GM23338 (cell line): ENCODE measurements at places on chromosomes 5 and 9. TPM values are rescaled to one million over a fixed set of nuclear protein-coding genes. Genes with fewer than 3 reads are reported as not detected.

DNA sequence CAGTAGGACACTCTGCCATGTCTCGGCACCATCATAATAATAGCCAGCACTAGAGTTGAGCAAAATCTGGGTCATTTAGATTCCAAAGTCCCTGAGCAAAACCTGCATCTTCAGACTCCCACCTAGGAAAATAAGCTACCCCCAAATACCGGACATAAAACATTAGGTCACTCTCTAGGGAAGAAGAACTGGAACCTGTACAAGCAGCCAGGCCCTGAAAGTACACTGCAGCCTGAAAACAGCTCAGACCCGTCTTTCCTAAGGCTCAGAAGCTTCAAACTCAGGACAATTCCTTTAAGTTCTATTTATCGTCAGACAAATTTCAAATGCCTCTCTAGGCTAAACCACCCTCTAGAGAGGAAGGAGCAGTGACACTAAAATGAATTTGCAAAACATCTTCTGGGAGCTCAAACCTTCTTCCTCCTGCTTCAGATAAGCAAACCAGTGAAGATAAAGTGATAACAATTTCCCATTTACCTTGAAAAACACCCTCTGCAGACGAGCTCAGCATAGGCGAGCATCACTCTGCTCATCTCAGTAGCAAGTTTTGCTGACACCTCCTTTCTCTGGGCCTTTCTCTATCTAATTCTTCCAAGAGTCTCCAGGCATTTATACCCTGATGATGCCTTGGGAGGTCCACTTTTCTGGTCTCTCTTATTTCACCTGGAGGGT is 34.0 kb downstream of the ADAM19 start:
- DNase-seq = no peak

GRCh38 chr5:56482363-56482762 is 249.2 kb upstream of the ANKRD55 start:
- no peak for DNase-seq

GRCh38 chr9:130856474-130856873 is 21.4 kb downstream of the ABL1 start:
- DNase-seq = no peak

- no peak for DNase-seq
Measured at GRCh38 chr5:72379936-72380335, 59.8 kb downstream of the PTCD2 start.

- DNase-seq = no peak
Measured at GRCh38 chr5:174608631-174609097, 115.7 kb upstream of the MSX2 start.

DNA sequence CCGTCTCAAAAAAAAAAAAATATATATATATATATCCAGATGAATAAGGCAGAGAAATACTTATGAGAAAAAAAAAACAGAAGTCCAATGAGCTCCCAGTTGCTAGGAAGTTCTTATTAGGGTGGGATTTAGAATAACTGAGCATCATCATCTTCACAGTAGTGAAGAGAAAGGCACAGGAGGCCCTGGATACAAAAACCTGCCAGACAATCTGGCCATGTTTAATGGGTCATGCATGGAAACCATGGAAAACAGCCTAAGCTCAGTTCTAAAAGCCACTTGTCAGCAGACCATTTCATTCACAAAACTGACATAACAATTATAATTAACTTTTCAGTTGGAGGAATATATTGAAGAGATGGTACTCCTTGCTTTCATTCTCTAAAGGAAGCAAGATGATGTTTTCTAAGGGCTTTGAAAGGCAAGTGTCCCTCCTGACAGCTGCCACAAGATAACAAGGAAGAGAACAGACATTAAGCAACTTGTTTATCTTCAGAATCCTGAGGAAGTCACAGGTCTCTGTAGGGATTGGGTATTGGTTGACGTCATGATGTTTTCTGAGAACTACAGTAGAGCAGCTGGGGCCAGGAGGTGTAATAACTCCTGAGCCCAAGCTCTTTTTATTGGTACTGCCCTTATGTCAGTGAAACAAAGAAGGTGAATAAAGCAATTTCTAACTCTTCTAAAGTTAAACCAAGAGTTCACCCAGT is 463.1 kb downstream of the DMAC1 start:
- DNase-seq = no peak

DNA sequence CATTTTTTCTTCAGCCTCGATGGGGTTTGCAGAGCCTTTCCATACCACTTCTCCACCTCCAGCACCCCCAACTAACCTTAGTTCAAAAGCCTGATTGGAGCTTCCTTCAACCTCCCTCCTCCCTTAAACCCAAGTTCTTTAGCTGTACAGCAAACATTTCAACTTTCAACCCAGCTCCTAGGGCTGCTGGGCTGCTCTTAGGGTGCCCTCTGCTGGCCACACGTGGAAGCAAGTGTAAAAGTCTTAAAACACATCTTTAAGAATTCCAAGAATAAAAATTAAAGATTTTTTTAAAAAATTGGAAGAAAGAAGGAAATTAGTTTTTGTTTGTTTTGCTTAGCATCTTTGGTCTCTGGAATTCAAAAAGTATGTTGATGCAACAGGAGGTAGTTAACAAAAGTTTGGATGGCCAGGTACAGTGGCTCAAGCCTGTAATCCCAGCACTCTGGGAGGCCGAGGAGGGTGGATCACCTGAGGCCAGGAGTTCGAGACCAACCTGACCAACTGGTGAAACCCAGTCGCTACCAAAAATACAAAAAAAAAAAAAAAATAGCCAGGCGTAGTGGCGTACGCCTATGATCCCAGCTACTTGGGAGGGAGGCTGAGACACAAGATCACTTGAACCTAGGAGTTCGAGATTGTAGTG is 15.5 kb upstream of the HSD17B3 start:
- DNase-seq = peak; percentile 75

- no peak for DNase-seq
Measured at GRCh38 chr9:3043369-3043768, 199.5 kb upstream of the PUM3 start.

- DNase-seq = no peak
Measured at GRCh38 chr5:9344751-9345240, 201.1 kb downstream of the SEMA5A start.

- DNase-seq = no peak
Measured at GRCh38 chr9:90842996-90843395, 41.4 kb downstream of the SYK start.

DNA sequence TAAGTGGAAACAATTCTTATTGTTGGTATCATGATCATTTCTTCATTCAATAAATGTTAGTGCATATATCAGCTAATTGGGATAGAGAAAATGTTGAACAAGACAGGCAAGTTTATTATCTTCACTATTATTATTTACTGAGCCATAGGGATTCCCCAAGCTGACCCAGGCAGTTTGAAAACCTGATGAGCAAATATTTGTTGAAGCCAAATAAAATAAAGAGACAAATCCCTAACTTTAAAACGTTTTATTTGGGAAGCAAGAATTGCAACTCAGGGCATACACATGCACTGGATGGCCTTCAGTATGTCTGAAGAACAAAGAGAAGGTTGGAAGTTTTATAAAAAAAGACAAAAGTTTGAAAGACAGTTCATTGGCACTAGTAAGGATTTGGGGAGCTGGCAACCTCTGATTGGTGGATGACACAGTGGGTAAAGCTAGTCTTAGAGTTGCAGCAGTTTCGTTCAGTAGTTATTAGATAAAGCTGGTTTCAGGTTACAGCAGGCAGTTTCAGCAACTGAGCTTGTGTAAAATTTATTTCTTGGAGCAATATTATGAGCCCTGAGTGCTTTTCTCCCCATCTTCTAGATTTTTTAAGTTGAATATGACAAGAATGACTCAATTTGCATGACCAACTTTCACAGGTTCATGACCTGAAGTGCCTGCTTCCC is 44.7 kb upstream of the PRLR start:
- no peak for DNase-seq

DNA sequence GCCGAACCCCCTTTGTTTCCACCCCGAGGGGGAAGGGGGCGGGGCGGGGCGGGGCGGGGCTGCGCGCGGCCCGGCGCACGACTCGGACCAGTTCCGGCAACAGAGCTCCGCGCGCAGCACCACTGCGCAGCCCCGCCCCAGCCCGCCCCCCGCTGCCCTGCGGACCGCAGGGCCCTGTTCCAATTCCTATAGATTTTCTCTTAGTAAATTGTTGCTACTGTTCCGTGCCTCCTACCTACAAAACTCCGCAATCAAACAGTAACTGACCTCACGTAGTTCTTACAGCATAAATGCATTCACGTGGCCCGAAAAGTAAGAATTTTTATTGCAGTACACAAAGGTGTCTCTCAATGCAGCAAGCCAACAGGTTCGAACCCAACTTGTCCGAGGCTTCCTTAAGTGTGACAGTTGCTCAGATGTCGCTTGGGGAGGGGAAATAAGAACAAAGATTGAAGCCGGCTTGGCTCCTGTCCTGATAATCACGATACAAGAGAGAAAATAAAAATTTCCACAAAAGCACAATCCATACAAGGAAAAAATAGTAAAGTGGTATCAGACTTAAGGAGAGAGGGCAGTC is 1.2 kb upstream of the RNF38 start:
- DNase-seq = peak; percentile 84

- no peak for DNase-seq
Measured at GRCh38 chr9:89734600-89735041, 129.8 kb downstream of the GADD45G start.

- DNase-seq = no peak
Measured at GRCh38 chr5:39390945-39391344, 26.6 kb upstream of the C9 start.

DNA sequence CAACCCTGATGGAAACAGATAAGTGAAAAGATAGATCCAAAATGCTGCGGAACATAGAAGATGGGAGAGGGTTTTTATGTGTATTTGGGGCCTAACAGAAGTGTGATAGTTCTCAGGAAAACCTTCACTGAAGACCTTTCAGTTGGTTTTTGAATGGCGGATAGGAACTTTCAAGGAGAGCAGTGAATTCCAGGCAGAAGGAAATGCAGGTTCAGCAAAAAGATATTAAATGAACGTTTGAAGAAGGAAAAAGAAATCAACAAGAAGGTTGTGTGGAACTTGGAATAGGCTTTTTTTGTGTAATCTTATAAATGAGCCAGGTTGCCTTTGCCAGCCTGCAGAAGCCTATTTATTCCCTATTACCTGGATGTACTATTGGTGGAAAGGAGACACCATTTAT is 2.1 kb downstream of the PPIP5K2 start:
- DNase-seq = no peak

GRCh38 chr9:115694014-115694413 is 459.6 kb upstream of the PAPPA start:
- DNase-seq = peak; percentile 80

- no peak for DNase-seq
Measured at GRCh38 chr9:131841765-131842318, 102.0 kb upstream of the RAPGEF1 start.

- DNase-seq = peak; percentile 73
Measured at GRCh38 chr9:70553707-70554673, 139.5 kb upstream of the KLF9 start.

DNA sequence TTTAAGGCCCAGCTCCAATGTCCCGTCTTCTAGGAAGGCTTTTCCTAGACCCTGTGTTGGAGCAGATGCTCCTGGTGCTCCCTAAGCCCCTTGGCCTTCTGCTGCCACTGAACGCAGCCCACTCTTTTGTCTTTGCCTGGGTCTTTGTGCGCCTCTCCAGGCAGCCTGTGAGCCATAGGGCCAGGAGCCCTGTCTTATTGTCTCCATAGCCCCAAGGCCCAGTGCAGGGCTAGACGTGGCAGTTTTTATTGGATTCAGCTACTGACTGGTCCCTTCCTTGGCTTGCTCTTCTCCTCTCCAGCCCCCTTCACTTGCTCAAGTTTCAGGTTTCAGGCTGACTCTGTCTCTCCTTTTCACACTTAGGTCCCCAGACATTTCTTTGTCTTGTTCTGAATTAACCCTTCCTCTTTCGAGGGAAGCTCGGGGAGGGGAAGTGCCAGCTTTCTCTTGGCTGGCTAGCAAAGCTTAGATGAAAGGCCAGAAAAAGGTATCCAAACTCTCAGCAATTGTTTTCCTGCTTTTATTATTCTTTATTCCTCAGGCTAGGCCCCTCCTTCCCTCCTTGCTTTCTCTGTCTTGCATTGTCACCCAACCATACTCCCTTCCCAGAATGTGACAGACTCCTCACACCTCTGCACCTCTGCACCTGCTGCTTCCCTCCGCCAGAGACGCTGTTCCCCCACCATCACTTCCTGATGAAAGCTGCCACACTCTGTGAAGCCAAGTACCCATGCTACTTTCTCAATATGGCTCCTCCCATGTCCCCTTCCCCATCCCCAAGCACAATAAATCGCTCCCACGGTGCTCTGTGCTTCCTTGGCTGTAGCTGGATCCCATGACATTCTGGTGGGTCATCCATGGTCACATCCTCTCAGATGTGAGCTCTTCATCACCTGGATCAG is 101.6 kb upstream of the CPEB4 start:
- DNase-seq = peak; percentile 35

The CD180 gene
- not detected in 2 replicates for total RNA-seq

The TXNDC8 gene
- not detected in 2 replicates for total RNA-seq

The CD74 gene
- total RNA-seq = 49.8 and 54.8 TPM in 2 replicates

The ENC1 gene
- total RNA-seq = 16.3 and 27.9 TPM in 2 replicates

The BAAT gene
- total RNA-seq = 0.14 and 0.58 TPM in 2 replicates

The GABBR2 gene
- 0.50 and 1.3 TPM in 2 replicates for total RNA-seq

The MYMK gene
- total RNA-seq = not detected in 2 replicates

The PROB1 gene
- 2.7 and 3.1 TPM in 2 replicates for total RNA-seq

The TAS2R1 gene
- 0.31 TPM in 1 of 2 replicates, not detected in the other for total RNA-seq
